ENCODE measurements at places on chromosomes 3 and 15.

DNA sequence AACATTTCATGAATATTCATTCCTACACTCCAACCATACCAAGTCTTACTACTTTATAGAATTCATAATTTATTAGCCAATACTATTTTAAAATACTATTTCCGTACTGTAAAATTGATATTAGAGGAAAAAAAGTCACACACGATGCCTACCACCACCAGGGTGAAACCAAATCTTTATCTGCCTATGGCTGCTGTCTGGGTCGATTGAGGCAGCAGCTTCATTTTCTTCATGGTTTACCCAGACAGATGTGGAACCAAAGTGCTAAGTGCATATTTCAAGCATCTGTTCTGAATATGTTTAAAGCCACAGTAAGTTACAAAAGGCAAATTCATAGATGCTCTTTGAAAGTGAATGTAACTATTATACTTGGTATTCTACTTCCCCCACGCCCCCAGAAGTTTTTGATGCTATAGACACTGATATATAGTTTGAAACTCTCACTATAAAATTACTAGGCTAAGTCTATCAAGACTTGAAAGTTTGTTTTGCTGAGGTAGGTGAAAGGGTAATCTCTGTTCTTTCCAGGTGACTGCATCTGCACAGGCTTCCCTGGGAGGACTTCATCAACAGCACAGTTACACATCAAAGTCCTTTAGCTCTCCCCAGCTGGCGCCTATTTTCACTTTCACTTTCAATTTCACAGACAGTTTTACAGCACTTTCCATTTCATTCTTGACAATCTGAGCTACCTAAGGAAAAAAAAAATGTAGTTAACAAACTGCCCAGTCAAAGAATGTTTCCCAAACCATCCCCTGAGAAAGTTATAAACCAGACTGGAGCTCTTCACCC is 113.9 kb downstream of the POLQ start:
- H3K4me1 ChIP-seq = no peaks in the 10 kb centered on the region
- no peaks in the 10 kb centered on the region for H3K27me3 ChIP-seq
- no peak for DNase-seq
- H3K36me3 ChIP-seq = peaks cover 32% of the 10 kb centered on the region
- no peak overlapping the region for H3K4me3 ChIP-seq

DNA sequence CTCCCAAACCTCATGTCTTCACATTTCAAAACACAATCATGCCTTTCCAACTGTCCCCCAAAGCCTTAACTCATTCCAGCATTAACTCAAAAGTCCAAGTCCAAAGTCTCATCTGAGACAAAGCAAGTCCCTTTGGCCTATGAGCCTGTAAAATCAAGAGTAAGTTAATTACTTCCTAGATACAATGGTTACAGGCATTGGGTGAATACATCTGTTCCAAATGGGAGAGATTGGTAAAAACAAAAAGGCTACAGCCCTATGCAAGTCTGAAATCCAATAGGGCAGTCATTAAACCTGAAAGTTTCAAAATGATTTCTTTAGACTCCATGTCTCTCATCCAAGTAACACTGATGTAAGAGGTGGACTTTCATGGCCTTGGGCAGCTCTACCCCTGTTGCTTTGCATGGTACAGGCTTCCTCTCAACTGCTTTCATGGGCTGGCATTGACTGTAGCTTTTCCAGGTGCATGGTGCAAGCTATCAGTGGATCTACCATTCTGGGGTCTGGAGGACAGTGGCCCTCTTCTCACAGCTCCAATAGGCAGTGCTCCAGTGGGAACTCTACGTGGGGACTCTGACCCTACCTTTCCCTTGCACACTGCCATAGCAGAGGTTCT is 55.0 kb upstream of the PLSCR4 start:
- H3K4me3 ChIP-seq = no peak overlapping the region
- H3K36me3 ChIP-seq = no peaks in the 10 kb centered on the region

DNA sequence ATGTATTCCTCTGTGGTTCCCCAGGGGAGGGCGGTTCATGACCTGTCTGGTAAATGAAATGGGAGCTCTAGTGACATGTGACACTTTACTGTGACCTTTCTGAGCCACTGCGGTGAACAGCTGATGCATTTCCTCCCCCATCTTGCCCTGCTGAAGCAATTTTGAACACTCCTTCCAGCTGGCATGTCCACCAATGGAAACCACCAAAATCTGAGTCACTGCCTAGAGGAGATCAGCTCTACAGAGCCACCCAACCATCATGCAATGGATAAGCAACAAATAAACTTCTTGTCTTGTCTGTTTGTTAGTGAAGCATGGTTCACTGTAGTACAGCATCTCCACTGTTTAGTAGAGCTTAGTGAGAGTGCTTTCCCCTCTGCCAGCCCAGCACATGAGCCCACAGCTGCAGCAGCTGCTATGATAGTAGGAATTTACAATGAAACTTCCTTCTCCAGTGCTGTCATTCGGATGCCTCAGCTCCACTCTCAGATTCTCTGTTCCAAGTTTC is 479.4 kb downstream of the NTRK3 start:
- H3K4me3 ChIP-seq = no peak overlapping the region
- H3K27me3 ChIP-seq = no peaks in the 10 kb centered on the region
- no peak overlapping the region for H3K27ac ChIP-seq
- H3K4me1 ChIP-seq = peaks cover 9% of the 10 kb centered on the region
- H3K36me3 ChIP-seq = no peaks in the 10 kb centered on the region

- H3K27ac ChIP-seq = no peak overlapping the region
- peaks cover 4% of the 10 kb centered on the region for H3K36me3 ChIP-seq
- no peaks in the 10 kb centered on the region for H3K4me1 ChIP-seq
- H3K27me3 ChIP-seq = no peaks in the 10 kb centered on the region
- DNase-seq = no peak
These were observed 1057.2 kb downstream of the NAALADL2 start for GRCh38 chr3:175916191-175916934.

GRCh38 chr15:97993310-97993738 is 32.8 kb downstream of the ARRDC4 start:
- no peak for DNase-seq
- no peak overlapping the region for H3K4me3 ChIP-seq
- H3K36me3 ChIP-seq = no peaks in the 10 kb centered on the region

- H3K4me3 ChIP-seq = no peak overlapping the region
- H3K4me1 ChIP-seq = peaks cover 23% of the 10 kb centered on the region
- H3K27ac ChIP-seq = no peak overlapping the region
These were observed 137.4 kb downstream of the MBNL1 start for GRCh38 chr3:152405915-152406802.

GRCh38 chr15:51971032-51971374 is 575 bp downstream of the LEO1 start:
- no peak for DNase-seq
- H3K27ac ChIP-seq = peak overlapping the region; percentile 83
- peaks cover 2% of the 10 kb centered on the region for H3K27me3 ChIP-seq
- H3K4me1 ChIP-seq = peaks cover 20% of the 10 kb centered on the region
- H3K4me3 ChIP-seq = peak overlapping the region; percentile 94

- no peak overlapping the region for H3K27ac ChIP-seq
- no peaks in the 10 kb centered on the region for H3K36me3 ChIP-seq
- peaks cover 30% of the 10 kb centered on the region for H3K27me3 ChIP-seq
These were observed 199.9 kb downstream of the MFSD1 start for GRCh38 chr3:159001711-159002110.

GRCh38 chr3:197692641-197693040 is 44.1 kb downstream of the RUBCN start:
- H3K4me3 ChIP-seq = no peak overlapping the region
- DNase-seq = no peak
- H3K27me3 ChIP-seq = no peaks in the 10 kb centered on the region
- H3K4me1 ChIP-seq = no peaks in the 10 kb centered on the region

- peak within 1 kb of the TSS; percentile 99 for H3K4me3 ChIP-seq
- H3K36me3 ChIP-seq = no peaks in the 10 kb centered on the region
- peak; percentile 76 for DNase-seq
- H3K4me1 ChIP-seq = peaks cover 32% of the 10 kb centered on the region
These were observed at the start of gene DBR1 for GRCh38 chr3:138174421-138175131. TSS of gene DBR1 (minus strand) at chr3:138174921. CDS start at chr3:138174795, 126 bp downstream.

DNA sequence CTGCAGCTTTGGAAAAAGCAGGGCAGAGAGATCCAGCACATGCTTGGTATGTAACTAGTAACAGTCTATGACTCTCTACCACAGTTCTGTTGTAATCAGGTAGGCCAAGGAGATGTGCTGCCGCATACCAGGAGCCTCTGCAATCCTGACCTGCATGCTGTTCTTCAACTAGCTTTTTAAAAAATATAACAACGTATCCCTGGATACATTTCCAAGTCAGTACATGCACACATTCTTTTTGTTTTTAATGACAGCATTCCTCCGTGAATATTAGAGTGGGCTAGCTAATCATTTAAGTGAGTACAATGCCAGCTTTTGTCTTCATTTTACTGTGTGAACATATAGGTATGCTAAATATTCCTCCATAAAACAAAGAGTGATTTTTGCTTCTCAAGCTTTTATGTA is 437.8 kb downstream of the RBMS3 start:
- no peak overlapping the region for H3K4me3 ChIP-seq
- DNase-seq = no peak
- H3K27me3 ChIP-seq = no peaks in the 10 kb centered on the region
- H3K27ac ChIP-seq = no peak overlapping the region
- H3K36me3 ChIP-seq = no peaks in the 10 kb centered on the region

DNA sequence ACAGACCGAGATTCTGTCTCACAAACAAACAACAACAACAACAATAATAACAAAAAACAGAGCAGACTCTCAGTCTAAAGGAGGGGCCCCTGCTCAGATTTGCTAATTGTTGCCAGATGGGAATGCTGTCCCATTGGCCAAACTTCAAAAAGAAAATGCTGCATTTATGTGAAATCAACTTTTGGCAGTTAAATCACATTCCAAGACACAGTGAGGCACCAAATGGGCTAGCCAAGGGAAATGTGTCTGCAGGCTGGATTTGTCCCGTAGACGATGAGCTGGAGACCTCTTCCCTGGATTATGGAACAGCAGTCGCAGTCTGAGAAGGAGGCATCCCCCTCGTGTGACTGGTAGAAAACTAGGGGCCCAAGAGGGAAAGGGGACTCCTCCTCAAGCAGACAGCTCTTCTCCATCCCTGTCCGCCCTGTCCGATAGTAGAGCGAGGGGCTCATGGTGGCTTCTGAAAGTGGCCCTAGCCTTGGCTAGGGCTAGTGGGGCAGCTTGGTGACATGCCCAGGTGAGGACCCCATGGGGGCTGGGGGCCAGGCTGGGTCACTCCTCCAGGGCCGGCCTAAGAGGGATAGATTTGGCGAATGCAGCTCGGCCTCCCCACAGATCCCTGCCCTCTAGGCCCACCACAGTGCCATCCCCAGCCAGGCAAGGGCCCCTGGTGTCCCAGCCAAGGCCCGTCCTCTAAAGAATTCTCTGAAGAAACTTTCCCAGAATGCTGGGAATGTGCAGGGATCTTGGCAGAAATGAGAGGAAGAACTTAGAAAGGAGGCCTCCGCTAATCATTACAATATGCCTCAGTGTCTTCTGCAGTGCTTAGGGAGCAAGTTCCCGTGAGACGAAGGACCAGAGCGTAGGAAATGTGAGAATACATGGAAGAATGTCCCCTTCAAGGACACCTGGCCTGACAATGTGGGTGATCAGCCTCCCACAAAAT is 2.0 kb downstream of the SLC22A14 start:
- H3K27me3 ChIP-seq = no peaks in the 10 kb centered on the region
- DNase-seq = no peak
- H3K27ac ChIP-seq = no peak overlapping the region

GRCh38 chr15:92095693-92096092 is 242.2 kb downstream of the SLCO3A1 start:
- H3K4me1 ChIP-seq = peaks cover 7% of the 10 kb centered on the region
- DNase-seq = no peak
- peaks cover 2% of the 10 kb centered on the region for H3K27me3 ChIP-seq
- no peak overlapping the region for H3K4me3 ChIP-seq
- H3K27ac ChIP-seq = no peak overlapping the region
- H3K36me3 ChIP-seq = no peaks in the 10 kb centered on the region

- no peaks in the 10 kb centered on the region for H3K36me3 ChIP-seq
- no peak overlapping the region for H3K27ac ChIP-seq
- no peak overlapping the region for H3K4me3 ChIP-seq
- no peaks in the 10 kb centered on the region for H3K27me3 ChIP-seq
These were observed 160.4 kb upstream of the CFAP20DC start for GRCh38 chr3:59210260-59210659.

DNA sequence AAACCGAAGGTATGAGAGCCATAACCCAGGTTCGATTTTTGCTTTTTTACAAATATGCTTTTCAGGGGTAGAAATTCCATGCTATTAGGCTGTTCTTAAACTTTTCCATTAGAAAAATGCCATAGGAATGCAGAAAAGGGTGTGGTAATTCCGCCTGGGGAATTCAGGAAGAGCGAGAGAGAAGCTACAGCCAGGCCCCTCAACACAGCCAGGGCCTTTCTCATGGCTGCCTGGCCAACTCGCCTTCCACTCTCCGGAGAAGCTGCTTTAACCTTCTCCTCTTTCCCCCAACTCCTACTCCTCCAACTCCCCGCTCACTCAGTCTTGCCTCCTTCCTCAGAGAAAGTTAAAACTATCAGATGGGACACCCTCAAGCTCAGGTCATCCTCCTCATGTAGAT is 9.1 kb upstream of the TICRR start:
- no peaks in the 10 kb centered on the region for H3K27me3 ChIP-seq
- H3K27ac ChIP-seq = no peak overlapping the region
- no peaks in the 10 kb centered on the region for H3K4me1 ChIP-seq
- DNase-seq = no peak

DNA sequence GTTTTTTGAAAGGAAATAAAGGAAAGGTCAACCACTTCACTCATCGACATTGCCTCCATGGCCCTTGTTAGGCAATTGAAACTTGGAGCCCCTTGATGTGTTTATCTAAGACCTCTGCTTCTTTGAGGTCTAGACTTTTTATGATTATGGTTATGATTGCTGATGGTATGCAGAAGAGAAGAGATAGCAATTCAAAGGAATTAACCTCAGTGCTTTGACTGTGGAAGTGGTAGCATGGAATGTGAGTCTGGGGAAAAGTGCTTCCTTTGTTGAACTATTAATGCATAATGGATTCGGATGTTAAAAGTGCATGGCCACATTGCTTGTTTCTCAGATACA is 46.1 kb downstream of the FNDC3B start:
- DNase-seq = no peak
- no peak overlapping the region for H3K4me3 ChIP-seq
- peaks cover 46% of the 10 kb centered on the region for H3K4me1 ChIP-seq
- no peak overlapping the region for H3K27ac ChIP-seq
- H3K27me3 ChIP-seq = no peaks in the 10 kb centered on the region

GRCh38 chr3:184795522-184796190 is 16.3 kb upstream of the VPS8 start:
- no peak for DNase-seq
- peaks cover 9% of the 10 kb centered on the region for H3K27me3 ChIP-seq
- peaks cover 11% of the 10 kb centered on the region for H3K4me1 ChIP-seq
- H3K36me3 ChIP-seq = no peaks in the 10 kb centered on the region
- no peak overlapping the region for H3K4me3 ChIP-seq

GRCh38 chr3:70291097-70291482 is 21.3 kb downstream of the MDFIC2 start:
- H3K36me3 ChIP-seq = peaks cover 4% of the 10 kb centered on the region
- no peak overlapping the region for H3K27ac ChIP-seq
- no peaks in the 10 kb centered on the region for H3K27me3 ChIP-seq
- no peaks in the 10 kb centered on the region for H3K4me1 ChIP-seq
- DNase-seq = no peak
